Stimulated activated naive B cell treated with anti-CD40 and anti-IgM and Interleukin-4, amounts not matched to agents 10 μg/mL and 1 μg/mL and 100 μg/mL, for 72 hours (primary cell): ENCODE measurements at places on chromosomes 1 and 21.

DNA sequence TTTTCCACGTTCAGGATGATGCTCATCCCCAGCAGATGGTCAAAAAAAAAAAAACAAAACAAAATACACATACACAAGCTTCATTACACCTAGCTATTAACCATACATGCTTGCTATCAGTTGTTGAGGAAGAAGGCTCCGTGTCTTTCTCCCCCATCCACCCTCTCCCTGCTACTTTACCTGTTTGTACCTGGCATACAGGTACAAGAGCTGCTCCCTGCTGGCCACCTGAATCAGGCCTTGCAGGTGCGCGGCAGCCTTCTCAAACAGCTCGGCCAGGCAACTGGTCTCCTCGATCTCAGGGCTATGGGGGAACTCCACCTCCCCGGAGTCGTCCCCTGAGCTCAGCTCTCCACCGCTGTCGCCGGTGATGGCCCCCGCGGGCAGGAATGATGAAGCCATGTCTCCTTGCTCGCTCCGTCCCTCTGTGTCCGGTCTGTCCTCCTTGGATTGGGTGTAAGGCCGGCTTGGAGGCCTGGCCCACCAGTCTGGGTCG lies 464 bp downstream of the ACBD6 start:
- H3K27me3 ChIP-seq = no peaks in the 10 kb centered on the region
- peak overlapping the region; percentile 97 for H3K4me3 ChIP-seq
- peak overlapping the region; percentile 99 for H3K27ac ChIP-seq
- no peak for DNase-seq
- peaks cover 27% of the 10 kb centered on the region for H3K4me1 ChIP-seq

- DNase-seq = peak; percentile 1
- H3K4me3 ChIP-seq = no peak overlapping the region
- H3K36me3 ChIP-seq = no peaks in the 10 kb centered on the region
Observed at GRCh38 chr1:112040891-112041740, 51.6 kb upstream of the KCND3 start.

DNA sequence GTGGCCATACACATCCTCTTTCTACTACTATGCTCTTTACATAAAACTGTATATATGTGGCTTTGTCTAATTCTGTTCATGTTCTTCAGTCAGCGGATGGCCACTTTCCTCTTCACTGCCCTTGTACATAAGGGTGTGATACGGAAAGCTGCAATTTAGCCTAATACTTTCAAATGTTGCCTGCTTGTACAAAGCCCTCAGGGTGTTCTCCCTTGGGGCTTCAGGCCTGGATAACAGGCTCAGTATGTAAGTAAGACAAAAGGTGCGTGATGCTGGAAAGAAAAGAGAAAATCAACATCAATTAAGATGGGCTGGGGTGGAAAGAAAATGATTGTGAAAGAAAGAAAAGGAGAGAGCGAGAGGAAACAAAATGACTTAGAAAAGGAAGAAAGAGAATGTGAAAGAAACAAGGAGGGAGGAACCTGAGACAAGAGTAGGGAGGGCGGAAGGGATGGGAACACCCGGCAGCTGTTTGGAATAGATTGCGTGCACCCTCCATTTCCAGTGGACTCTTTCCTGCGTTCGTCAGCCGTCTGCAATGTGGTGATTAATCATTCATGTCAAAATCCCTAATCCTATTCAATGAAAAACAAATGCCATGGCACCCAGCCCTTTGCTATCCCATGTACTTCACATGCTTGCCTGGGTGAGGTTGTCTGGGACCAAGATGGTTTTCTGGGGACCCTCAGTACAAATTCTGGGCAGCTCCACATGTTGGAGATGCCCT lies 553.6 kb downstream of the NUF2 start:
- DNase-seq = no peak
- no peak overlapping the region for H3K4me3 ChIP-seq
- no peaks in the 10 kb centered on the region for H3K36me3 ChIP-seq
- H3K4me1 ChIP-seq = no peaks in the 10 kb centered on the region

DNA sequence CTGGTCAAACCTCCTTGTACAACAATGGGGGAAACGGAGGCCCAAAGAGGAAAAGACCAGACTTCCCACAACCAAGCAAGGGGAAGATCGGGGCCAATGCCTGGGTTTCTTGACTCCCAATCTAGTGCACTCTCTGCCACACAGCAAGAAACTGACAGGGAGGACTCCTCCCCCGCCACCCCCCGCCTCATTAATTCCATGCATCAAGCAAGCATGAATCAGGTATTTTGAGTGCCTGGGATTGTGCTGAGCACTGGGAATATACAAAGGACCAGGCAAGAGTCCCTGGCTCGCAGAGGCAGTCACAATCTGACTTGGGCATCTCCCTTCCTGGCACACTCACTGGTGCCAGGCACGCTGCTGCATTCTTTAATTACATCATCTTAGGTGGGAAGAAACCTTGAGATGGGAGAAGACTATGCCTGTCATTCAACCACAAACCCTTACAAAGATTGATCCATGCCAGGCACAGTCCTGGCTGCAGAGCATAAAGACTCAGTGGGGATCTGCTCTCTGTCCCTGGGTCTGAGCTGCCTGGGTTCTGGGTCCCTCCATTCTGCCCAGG lies 4.4 kb upstream of the KCNC4 start:
- H3K4me3 ChIP-seq = no peak overlapping the region
- no peaks in the 10 kb centered on the region for H3K36me3 ChIP-seq

- H3K4me3 ChIP-seq = no peak overlapping the region
- DNase-seq = no peak
- H3K36me3 ChIP-seq = no peaks in the 10 kb centered on the region
- H3K27ac ChIP-seq = no peak overlapping the region
- H3K27me3 ChIP-seq = no peaks in the 10 kb centered on the region
Observed at GRCh38 chr21:16873596-16873995, 639.2 kb upstream of the CXADR start.

GRCh38 chr1:228032041-228032440 lies 25.2 kb downstream of the WNT3A start:
- H3K36me3 ChIP-seq = peaks cover 3% of the 10 kb centered on the region
- no peak overlapping the region for H3K27ac ChIP-seq
- no peak overlapping the region for H3K4me3 ChIP-seq
- DNase-seq = no peak
- peaks cover 11% of the 10 kb centered on the region for H3K4me1 ChIP-seq
